Psoas muscle (tissue), 8 donors: ENCODE measurements at places on chromosomes 3 and 15. TPM values are rescaled to one million over a fixed set of nuclear protein-coding genes. Genes with fewer than 3 reads are reported as not detected.
A peak's percentile ranks its signal among the peaks of the same experiment; 100 is the strongest.

DNA sequence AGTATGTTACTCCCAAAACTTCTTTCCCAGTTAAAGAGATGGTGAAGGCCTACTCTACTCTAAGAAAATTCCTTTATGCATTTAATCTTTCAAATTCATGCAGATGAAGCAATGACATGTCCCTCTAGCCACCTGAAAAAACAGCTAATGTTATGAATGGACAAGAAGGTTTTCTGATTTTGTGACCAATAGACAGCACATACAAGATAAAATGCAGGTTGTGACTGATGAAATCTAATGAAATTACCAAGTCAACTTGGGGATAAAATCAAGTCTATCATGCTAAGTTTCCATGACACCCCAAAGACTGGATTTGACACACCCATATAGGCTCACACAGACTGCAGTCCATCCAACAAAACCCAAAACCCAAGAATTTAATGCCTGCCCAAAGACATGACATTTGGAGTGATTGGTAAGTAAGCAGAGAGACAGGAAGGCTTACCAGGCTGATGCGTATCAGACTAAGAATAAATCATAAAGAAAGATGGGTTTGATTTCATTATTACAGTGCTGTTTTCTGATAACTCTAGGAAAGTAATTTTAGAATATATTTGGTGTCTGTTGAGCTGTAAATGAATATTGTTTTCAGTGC lies 26.4 kb downstream of the CD47 start:
- no peak for DNase-seq

DNA sequence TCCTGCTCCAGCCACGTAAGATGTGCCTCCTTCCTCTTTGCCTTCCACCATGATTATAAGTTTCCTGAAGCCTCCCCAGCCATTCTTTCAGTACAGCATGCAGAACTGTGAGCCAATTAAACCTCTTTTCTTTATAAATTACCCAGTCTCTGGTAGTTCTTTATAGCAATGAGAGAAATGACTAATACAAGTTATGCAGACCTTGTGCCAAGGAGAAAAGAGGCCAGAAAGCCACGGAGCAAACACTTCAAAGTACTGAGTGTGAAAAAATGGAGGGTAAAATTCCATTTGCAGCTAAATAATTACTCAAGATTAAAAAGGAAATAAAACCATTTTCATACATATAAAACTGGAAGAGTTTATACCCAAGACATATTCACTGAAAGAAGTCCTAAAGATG lies 213.6 kb upstream of the LINGO1 start:
- no peak for DNase-seq

- no peak for DNase-seq
Measured at GRCh38 chr3:37511463-37511920, 337.1 kb upstream of the LRRFIP2 start.

DNA sequence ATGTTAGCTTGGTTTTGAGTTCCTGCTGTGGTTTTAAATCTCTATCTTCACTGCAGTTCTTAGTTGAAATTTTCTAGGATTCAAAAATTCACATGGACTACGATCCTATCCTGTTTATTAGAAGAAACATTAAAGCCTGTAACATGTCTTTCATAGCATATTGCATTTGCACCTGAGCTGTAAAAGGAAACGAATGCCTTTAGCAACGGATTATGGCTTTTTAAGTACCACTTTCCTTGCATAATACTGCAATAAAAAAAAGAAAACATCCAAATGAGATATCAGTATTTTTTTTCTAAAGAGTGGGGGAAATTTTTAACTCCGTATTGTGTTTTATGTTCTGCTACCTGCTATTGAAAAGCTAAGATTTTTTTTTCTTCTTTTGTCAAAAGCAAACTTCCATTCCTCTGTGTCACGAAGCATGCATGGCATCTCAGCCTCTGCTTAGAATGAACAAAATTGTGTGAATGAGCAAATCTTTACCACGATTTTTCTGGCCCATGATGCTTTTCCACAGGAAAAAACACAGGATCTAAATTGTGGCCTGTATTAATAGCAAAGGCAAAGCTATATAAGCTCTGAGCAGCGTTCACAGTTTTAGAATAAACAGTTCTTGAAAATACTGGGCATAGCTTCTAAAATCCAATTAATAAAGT lies 110.0 kb upstream of the CDIN1 start:
- no peak for DNase-seq

DNA sequence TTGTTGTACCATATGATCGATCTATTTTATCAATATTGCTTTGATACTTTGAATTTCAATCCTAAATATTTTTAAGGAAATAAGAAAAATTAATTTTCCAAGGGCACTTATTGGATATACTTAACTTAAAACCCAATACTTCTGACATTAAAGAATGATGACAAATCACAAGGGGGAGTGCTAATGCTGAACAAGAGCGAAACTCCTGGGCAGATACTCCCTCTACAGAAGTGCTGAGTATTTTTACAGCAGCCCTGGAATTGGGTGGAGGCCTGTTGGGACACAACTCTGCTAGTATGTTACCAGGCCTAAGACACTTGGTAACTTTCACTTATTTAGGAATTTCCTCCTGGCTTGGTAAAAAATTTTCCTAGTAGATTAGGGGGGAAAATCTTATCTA lies 46.2 kb downstream of the DENND6A start:
- no peak for DNase-seq

- no peak for DNase-seq
Measured at GRCh38 chr15:39564972-39565665, 15.8 kb upstream of the THBS1 start.

GRCh38 chr15:43316016-43316970 lies 14.1 kb downstream of the LCMT2 start:
- no peak for DNase-seq

GRCh38 chr3:45677033-45677446 lies 12.2 kb upstream of the SACM1L start:
- DNase-seq: peak; percentile 61

- peak; percentile 98 for DNase-seq
Measured at GRCh38 chr3:101676216-101676764, 642 bp downstream of the ZBTB11 start.

GRCh38 chr15:49060710-49061495 lies 14.7 kb upstream of the SECISBP2L start:
- DNase-seq: no peak

DNA sequence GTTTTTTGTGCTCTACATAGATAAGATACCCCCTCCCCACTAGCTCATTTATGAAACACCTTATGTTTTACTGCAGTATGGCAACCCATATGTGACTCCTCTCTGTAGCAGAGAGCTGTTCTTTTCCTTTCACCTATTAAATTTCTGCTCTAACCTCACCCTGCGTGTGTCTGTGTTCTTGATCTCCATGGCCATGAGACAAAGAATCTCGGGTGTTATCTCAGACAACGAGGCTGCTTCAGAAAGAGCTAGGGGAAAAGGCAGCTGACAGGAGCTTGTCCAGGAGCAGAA lies 18.0 kb downstream of the CCR8 start:
- no peak for DNase-seq

GRCh38 chr3:41141433-41142167 lies 57.7 kb upstream of the CTNNB1 start:
- no peak for DNase-seq

DNA sequence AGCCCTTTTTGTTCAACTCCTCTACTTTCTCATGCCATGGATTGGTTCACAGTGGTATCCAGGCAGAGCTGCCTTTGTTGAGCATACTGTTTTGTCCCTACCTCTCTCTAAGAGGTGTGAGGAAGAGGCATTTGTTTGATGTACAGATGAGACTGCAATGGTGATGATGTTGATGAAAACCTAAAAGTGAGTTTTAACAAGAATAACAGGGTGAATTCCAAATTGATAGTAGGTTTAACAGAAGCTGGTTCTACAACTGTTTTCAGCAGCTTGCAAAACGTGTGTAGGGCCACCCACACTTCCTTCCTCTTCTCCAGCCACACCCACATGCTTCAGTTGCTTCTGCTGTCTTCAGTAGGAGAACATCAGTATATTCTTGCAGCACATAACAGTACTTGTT lies 10.2 kb downstream of the SNRK start:
- no peak for DNase-seq

DNA sequence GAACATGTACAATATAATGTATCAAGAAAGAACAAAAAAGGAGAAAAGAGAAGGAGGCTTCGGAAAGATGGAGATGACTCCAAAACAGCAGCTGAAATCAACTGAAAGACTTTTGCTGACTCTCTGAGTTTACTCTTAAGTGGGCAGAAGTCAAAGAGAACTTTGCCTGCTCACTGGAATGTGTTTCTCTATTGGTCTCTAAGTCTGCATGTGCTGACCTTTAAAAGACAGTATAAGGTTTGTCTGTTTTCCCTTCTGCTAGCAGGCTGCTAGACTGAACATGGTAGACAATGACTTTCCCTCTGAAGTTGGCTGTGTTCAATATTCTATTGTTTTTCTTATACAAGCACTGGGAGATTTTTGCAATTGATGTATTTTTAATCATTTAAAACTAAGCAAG lies 7.2 kb upstream of the MAP4 start:
- DNase-seq: no peak

DNA sequence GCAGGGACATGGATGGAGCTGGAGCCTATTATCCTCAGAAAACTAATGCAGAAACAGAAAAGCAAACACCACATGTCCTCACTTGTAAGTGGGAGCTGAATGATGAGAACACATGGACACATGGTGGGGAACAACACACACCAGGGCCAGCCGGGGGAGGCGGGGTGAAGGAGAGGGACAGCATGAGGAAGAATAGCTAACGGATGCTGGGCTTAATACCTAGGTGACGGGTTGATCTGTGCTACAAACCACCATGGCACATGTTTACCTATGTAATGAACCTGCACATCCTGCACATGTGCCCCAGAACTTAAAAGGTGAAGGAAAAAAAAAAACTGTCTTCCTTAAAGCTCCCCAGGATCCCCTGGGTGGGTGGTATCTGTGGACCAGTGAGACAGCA lies 87.1 kb downstream of the ADAMTS17 start:
- no peak for DNase-seq

- no peak for DNase-seq
Measured at GRCh38 chr15:72515591-72516389, 41.7 kb downstream of the ARIH1 start.

DNA sequence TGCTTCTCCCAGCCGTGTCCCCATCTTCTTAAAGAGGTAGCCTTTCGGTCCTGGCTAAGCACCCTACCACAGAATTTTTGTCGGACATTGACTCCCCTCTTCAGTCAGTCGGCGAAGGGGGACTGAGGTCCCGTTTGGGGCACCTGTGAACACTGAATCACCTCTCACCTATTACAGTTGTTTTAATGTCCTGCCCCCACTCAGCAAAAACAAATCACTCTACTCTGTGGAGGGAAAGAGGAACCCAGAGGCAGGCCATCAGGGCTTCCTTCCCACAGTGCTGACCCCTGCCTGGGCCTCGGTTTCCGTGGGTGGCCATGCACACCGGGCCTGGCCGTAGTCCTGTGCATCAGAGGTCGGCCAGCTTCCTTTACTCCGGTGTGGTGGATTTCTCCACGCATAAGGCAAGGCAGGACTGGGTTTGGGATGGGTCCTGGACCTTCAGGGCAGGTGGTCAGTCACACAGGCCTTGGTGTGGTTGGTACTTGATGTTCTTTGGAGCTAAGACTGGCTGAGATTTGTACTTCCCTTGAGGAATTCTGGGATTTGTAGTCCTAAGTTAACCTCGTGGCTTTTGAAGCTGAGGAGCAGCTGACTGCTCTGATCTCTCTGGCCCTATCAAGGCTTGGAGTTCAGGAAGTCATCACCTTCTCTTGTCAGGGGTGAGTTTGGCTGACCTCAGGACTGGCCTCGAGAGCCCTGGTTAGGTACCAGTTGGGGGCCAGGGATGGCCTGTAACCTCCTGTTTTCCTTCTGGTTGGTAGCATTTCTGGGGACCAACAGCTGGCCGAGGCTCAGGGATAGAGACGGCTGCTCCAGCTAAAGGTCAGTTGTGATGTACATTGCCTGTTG lies 627 bp upstream of the FAM131A start:
- peak; percentile 62 for DNase-seq

GRCh38 chr15:45326741-45327140 lies 51.6 kb downstream of the GATM start:
- no peak for DNase-seq

- DNase-seq: no peak
Measured at GRCh38 chr3:194574639-194575483, 58.4 kb downstream of the TMEM44 start.

GRCh38 chr3:39879581-39879980 lies 70.2 kb downstream of the MYRIP start:
- no peak for DNase-seq

DNA sequence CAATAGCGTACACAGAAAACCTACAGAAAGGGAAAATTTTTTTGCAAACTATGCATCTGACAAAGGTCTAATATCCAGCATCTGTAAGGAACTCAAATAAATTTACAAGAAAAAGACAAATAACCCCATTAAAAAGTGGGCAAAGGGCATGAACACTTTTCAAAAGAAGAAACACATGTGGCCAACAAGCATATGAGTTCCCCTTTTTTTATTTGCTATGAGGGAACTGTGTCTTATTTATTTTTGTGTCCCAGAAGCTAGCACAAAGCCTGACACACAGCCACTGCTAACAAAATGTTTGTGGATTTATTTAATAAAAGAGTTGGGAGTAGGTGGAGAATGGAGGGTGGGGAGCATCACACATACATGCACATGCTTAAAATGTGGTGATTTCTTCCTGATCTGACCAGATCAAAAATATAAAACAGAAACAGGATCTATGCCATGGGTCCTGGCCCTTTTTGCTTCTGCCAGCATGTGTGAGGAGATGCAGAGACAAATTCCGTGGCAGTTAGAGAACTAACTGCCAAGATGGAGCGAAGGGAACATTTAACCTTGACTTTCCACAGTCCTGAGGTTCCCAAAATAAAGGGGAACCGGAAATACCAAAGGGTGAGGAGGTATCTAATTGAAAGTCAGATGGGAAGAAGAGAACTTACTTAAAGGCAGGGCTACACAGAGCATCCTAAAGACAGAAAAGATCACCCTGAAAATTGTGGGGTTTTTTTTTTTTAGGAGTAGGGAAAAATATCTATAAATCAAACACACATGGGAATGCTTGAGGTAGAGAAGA lies at the start of gene TMEM202:
TMEM202 (plus strand) TSS at position 510 of the 793 bp plus-strand sequence; CDS start at position 532, 22 bp downstream.
- no peak for DNase-seq

Gene MBD4
- total RNA-seq: 23.1 TPM

Gene TRAIP
- total RNA-seq: 1.1 TPM

Gene PPM1L
- total RNA-seq: 67.5 TPM

Gene LMAN1L
- total RNA-seq: not detected

Gene B3GALNT1
- 0.59 TPM for total RNA-seq

Gene GCSAM
- not detected for total RNA-seq

Gene DISP2
- 2.4 TPM for total RNA-seq

Gene GPR62
- total RNA-seq: 0.45 TPM

Gene MCF2L2
- total RNA-seq: 0.79 TPM
